ENCODE measurements at places on chromosomes 11 and 22.

DNA sequence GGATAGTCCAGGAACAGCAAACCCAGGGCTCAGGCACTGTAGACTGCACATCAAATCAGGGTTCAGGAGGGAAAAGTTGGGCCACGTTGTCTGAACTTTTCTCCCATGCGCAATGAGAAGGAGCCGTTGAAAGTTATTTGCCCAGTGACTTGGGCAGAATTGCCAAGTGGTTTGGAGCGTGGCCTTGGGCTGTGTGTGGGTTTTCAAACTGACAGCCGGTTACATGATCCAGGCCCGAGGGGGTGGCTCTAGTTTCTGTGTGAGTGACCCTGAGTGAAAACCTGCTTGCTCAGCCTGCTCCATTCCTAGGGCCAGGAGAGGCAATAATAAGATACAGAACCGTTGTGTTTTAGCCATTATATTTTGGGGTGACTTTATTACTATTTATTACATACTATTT is 20.3 kb downstream of the MB start:
- DNase-seq: peak; percentile 51

GRCh38 chr22:44670220-44670988 is 31.6 kb upstream of the PRR5 start:
- DNase-seq: no peak

GRCh38 chr11:131278472-131278871 is 91.9 kb upstream of the NTM start:
- DNase-seq: no peak

DNA sequence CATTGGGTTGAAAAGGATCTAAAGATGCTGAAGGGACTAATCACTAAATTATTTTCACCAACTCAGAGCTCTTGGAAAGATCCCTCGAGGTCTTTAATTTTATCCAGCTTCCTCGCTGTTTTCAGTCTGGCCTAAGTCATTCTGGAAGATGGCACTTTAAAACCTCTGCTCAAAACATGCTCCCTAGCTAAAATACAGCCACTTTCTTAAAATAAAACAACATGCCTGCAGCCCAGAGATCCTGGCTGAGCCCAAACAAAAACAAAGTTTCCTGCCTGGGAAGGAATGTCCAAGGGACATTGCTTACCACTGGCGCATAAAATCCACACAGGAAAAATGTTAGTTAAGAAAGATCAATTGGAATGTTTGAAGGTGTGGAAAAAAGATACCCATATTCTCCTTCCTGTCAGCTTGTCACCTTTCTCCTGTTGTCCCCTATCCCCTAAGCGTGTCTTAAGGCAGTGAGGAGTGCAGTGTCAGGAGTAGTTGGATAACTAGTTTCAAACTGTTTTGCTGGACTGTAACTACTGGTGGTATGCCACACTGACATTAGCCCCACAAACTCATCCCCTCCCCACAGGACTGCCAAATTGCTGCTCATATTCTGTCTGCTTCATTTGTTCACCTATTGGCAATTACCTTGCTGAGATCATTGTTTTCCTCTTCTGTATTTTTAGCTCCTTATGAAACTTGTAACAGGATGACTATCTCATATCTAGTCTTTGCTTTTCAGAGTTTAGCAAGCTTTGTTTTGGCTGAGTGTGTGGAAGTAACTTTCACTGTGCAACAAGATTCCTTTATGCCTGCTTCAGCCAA is 108.3 kb upstream of the SESN3 start:
- peak; percentile 18 for DNase-seq

DNA sequence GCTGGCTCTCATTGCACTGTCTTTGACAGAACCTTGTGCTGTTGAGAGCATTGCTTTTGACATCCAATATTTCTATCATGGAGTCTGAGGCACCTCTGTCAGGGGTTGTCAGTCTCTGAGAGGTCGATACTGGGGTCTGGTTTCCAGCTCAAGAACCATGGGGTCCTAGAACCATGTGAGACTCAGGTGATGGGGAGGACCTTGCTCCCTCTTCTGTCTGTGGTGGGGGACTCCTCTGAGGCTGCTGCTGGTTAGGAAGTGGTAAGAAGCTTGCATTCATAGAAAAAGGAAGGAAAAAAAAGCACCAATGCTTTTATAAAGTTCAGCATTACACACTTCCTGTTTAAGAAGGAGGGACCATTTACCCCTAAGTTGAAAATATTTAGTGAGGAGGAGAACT is 91.8 kb upstream of the CD44 start:
- DNase-seq: no peak

DNA sequence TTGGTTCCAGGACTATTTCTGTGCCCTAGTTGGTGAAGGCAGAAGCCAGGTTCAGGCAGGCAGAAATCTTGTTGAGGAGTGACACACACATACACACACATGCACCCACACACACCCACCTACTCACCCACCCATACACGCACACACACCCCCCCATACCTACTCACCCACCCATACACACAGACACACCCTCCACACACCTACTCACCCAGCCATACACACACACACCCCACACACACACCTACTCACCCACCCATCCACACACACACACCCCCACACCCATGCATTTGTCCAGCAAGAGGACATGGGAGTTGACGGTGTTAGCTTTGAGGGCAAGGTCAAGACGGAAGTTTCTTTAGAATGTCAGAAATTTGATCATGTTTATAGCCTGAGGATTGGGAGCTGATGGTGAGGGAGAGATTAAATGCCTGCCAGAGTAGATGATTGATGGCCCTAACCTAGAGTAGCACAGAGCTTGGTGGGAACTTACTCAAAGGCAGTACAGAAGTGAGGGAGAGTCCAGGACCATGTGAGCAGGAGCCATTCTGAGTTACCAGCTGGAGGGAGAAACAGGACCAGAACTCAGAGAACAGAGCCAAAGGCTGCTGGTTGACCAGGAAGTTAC is 68.9 kb downstream of the CYB5R2 start:
- DNase-seq: peak; percentile 16

DNA sequence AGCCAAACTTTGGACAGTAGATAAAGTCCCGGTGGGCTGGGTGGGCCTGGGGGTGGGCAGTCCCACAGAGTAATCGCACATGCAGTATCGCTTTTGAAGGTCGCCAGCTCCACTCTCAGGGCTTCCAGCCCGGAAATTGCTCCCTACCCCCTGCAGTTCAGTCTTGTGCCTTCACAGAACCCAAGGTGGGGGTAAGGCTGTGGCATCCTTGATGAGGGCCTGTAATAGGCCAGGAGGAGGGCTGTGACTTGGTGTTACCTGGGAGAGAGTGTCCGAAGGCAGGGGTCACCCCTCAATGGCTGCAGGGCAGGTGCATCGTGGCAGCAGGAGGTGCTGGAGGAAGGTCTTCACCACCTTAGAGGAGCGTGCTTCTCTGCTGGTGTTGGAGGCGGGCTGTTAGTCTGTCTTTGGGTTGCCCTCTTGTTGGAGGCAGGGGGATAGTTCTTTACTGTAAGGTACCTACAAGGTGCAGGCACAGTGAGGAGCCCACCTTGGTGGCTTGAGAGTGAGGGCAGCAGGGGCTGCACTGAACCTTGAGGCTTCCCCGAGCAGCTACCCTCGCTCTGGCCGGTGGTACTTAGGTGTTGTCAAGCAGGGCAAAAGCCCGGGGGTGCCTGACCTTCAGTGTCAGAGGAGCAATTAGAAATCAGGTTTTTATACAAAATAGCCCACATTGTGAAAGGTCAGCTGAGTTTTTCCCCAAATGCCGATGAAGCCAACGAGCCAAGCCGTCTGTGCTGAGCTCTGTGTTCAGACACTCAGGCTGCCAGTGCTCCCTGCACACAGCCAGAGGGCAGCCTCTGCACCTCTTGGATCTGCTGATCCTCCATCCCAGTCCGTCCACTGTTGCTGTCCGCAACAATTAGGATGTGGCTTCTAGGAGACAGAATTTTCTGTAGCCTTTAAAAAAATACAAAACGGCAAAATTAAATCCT is 21.9 kb downstream of the SAMM50 start:
- no peak for DNase-seq

GRCh38 chr11:87429996-87430395 is 392.3 kb downstream of the TMEM135 start:
- no peak for DNase-seq

GRCh38 chr11:114219559-114220349 is 76.4 kb upstream of the NNMT start:
- DNase-seq: peak; percentile 95

GRCh38 chr11:41334007-41334933 is 125.2 kb downstream of the LRRC4C start:
- DNase-seq: no peak

- peak; percentile 58 for DNase-seq
Measured at GRCh38 chr11:2376751-2377451, at the start of gene CD81. Gene CD81 (plus strand): TSS chr11:2377310. CDS start chr11:2377550, 240 bp downstream.

- DNase-seq: no peak
Measured at GRCh38 chr11:18710545-18710944, 12.0 kb downstream of the TMEM86A start.

DNA sequence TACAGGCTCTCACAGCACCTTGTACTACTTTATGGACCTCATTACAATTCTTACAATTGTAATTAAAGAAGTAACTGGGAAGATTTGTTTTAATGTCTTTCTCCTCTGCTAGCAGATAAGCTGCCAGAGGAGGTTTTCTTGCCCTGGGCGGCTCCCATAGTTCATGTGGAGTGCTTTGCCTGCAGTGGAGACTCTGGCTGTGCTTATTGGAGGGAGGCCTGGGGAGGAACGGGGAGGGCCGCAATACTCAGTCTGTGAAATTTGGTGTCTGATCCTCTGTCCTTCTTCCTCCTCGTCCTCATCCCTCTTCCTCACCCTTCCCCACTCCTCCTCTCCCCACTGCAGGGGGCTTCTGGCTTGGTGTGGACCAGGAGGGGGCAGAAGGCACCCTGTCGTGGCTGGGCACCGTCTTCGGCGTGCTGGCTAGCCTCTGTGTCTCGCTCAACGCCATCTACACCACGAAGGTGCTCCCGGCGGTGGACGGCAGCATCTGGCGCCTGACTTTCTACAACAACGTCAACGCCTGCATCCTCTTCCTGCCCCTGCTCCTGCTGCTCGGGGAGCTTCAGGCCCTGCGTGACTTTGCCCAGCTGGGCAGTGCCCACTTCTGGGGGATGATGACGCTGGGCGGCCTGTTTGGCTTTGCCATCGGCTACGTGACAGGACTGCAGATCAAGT is 5.6 kb downstream of the SLC35C1 start:
- no peak for DNase-seq

DNA sequence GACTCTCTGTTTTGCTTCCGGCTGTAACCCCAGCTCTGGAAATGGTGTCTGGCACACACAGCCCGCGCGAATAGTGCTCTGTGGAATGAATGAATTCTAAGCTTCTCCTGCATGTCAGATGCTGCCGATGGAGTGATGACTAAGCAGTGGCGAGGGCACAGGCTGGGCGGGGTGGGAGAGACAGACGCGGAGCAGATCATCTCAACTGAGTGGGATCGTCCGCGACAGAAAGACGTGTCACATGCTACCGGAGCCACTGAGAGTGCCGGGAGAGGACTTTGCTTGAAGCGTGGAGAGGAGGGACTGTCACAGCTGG is 334.5 kb downstream of the CTTN start:
- DNase-seq: no peak

GRCh38 chr22:42752230-42752746 is 31.6 kb upstream of the A4GALT start:
- no peak for DNase-seq

DNA sequence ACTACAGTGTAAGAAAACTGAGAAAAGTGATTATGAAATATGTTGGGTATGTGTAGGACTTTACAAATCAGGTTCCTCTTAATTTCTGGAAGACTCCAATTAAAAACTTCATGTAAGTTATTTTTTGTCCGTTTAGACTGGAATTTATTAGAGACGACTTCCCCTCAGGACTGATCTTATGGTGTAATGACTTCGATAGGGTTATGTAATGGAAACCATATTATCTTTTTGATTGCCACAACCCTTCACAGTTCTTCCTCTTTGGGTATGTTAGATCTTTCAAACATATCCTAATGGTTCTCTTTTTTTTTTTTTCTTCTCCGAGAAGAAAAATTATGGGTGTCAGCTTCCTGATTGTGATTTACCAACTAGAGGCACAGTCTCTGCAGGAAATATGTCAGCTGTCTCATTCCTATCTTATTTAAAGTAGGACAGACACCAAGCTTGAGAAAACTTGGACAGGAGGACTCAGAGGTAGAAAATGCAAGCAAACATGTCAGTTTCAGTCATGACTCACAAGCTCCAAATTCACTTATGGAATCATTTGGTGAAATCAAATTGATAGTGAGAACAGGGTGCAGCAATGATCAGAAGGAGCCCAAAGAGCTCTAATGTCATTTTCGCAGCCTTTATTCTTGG is 11.1 kb upstream of the LDLRAD3 start:
- DNase-seq: peak; percentile 54

GRCh38 chr11:2138431-2139122 is 612 bp downstream of the IGF2 start:
- DNase-seq: peak; percentile 16

- DNase-seq: no peak
Measured at GRCh38 chr11:64776425-64776824, 1.9 kb downstream of the SF1 start.

- no peak for DNase-seq
Measured at GRCh38 chr22:39132281-39132680, 20.2 kb downstream of the CBX7 start.

- DNase-seq: no peak
Measured at GRCh38 chr22:28992565-28993356, 68.9 kb downstream of the C22orf31 start.

GRCh38 chr11:125626288-125626950 is 1.5 kb downstream of the CHEK1 start:
- peak; percentile 90 for DNase-seq

DNA sequence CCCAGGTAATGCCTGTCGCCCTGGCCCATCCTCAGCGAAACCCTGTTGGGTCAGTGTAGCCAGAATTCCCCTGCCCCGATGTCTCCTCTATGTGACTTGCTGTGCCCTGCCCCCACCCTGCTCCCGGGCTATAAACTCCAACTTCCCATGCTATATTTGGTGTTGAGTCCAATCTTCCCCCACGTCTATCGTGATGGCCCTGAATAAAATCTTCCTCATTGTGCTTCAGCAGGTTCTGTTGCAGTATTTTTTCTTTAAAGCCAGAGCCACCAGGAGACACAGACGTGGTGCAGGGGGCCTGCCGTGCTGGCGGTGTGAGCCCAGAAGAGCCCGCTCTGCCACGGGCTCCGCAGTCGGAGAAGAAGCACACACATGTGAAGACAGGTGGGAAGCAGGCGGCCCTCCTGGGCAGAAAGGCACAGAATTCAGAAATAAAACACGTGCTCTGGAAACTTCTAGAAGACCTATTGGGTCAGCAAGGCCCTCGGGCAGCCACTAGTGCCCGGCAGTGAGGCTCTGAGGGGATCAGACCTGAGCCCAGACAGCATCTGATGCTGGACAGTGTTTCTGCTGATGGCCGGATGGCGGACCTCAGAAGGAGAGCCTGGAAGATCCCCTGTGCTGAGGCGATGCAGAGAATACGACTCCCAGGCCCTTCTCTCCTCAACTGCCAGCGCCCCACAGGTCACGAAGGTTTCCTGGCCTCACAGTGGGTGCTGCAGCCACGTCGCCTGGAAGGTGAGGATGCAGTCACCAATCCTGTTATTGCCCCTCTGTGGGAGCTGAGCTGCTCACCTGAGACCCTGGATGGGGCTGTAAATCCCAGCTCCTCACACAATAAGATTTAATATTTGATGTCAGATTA is 501.9 kb downstream of the BRD1 start:
- no peak for DNase-seq

- no peak for DNase-seq
Measured at GRCh38 chr11:40100162-40100553, 1359.3 kb downstream of the LRRC4C start.
